Renal cortical epithelial cell (primary cell): ENCODE measurements at places on chromosomes 2 and 18. TPM values are rescaled to one million over a fixed set of nuclear protein-coding genes. Genes with fewer than 3 reads are reported as not detected.
A peak's percentile ranks its signal among the peaks of the same experiment; 100 is the strongest.

GRCh38 chr2:229445019-229445418 is 173.9 kb upstream of the PID1 start:
- peak; percentile 89 for DNase-seq

- peak; percentile 60 for DNase-seq
These were observed 74.0 kb downstream of the AGAP1 start for GRCh38 chr2:235567842-235568241.

DNA sequence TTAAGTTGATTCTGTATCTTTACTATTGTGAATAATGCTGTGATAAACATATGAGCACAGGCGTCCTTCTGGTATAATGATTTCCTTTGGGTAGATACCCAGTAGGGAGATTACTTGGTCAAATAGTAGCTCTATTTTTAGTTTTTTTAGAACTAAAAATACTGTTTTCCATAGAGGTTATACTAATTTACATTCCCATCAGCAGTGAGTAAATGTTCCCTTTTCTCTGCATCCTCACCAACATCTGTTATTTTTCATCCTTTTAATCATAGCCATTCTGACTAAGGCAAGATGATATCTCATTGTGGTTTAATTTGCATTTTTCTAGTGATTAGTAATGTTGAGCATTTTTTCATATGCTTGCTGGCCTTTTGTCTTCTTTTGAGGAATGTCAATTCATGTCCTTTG is 35.1 kb downstream of the PMS1 start:
- no peak for DNase-seq

DNA sequence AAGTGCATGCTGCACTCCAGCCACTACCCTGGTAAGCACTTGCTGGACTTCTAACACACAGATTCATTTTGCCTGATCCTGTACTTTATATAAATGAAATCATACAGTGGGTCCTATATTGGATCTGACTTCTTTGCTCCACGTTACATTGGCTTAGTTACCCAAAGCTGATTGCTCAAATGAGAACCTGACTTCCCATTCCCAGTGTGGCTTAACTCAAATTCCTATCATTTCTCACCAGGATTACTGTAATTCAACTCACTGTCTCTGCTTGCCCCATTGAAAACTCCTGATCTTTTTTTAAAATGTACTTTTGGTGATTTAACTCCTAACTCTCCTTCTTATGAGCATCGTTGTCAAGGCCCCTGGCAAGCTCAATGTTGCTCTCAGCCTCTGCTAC is 1.4 kb downstream of the RSAD2 start:
- no peak for DNase-seq

The SPEG gene
- total RNA-seq, result 2.3 and 10.8 TPM in 2 replicates
